Activated effector memory CD4-positive, alpha-beta T cell treated with Interleukin-2 at 50 U/mL for 16 hours (primary cell): ENCODE measurements at places on chromosomes 4 and X.

DNA sequence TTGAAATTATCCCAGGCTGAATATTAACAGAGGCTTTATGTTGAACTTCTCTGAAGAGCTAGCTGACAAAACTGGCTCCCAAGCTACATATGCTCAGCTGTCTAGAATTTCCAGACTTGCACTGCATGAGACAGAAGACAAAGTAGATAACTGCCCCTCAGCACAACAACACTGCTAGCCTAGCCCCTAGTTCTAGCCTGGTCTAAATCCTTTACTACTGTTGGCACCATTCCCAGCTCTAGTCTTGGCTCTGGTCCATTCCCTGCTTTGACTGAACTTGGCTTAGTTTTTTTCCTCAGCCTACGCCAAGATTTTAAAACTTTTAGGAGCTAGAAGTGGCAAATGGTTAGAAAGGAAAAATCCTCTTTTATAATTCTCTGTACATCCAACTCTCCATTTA lies 7.6 kb upstream of the OPHN1 start:
- no peak for DNase-seq

DNA sequence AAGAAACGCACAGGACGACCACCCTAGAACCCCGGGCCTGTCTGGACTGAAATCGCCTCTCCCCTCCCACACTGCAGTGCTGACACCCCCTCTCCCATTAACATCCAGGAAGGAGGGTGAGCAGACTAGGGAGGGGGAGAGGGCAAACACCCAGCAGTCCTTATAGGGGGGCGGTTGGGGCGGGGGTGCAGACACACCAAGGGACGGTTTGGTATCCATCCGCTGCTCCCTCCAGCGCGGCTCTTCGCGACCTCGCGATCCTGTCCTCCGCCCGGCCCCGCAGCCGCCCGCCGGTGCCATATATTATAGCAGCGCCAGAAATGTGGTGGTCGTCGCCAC lies 411 bp upstream of the GPRASP1 start:
- no peak for DNase-seq

DNA sequence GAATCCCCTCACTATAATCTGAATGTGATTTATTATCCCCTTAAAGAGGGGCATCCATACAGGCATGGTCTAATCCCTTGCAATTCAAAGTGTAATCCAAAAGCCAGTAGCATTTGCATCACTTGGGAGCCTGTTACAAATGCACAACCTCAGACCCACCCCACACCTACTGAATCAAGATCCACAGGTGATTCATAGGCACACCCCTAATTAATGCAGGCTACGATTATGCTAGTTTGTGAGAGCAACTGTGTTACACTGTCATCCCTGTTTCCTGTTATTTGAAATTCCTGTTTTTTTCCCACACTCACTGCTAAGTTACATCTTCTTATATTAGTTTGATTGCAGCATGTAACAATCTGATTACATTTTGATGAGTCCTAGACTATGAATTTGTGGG lies 120.0 kb downstream of the RAB28 start:
- no peak for DNase-seq

- no peak for DNase-seq
Observed at GRCh38 chr4:67911141-67911540, 27.3 kb upstream of the TMPRSS11D start.

- DNase-seq: no peak
Observed at GRCh38 chr4:129063640-129064039, 29.7 kb downstream of the SCLT1 start.
